ENCODE measurements at places on chromosomes 1 and 21.

- no peak for DNase-seq
Measured at GRCh38 chr1:25834894-25835293, 15.1 kb downstream of the MTFR1L start.

DNA sequence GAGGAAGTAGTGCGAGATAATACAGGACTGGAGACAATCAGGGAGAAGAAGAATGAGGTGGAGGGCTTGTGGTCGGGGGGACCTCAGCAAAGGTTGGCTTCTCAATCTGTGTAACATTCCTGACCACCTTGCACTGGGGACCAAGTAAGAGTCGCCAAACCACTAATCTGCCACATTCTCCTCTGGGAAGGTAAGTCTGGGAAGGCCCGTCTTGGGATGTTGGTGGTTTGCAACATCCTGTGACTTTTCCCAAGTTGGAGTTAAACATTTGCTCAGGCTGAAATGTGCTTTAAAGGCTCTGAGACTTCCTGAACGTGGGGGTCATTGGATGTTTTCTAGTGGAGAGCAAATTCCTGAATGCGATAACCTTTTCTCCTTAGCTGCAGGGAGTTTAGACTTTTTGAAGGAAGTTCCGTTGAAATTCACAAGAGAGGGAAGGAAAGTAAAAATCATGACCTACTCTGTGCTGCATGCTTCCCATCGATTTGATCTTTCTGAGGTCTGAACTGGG, 325.9 kb downstream of the RPS6KC1 start:
- DNase-seq: no peak

DNA sequence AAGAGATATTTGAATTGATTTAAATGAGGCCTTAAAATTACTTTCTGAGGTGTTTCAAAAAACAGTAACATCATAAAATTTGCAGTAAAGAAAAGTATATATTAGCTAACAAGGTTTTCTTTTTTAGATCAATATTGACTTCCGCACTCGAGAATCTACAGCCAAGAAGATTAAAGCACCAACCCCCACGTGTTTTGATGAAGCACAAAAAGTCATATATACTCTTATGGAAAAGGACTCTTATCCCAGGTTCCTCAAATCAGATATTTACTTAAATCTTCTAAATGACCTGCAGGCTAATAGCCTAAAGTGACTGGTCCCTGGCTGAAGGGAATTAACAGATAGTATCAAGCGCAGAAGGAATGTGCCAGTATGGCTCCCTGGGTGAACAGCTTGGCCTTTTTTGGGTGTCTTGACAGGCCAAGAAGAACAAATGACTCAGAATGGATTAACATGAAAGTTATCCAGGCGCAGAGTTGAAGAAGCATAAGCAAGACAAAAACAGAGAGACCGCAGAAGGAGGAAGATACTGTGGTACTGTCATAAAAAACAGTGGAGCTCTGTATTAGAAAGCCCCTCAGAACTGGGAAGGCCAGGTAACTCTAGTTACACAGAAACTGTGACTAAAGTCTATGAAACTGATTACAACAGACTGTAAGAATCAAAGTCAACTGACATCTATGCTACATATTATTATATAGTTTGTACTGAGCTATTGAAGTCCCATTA, 3.6 kb downstream of the RGS1 start:
- no peak for DNase-seq

DNA sequence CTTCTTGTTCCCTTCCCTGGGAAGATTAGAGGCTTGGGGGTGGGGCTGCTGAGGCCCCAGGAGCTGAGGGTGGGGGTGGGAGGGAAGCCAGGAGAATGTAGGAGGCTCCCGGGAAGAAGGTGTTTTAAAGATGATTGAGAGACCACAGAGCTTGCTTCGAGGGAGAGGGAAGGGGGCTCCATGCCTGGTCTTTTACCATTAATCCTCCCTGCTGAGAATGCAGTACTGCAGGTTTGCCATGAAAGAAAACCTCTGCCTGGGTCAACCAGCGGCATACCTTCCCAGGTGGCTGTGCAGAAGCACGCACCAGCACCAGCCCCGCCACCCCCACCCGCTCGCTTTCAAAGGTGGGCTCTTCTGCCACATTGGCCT, 15.4 kb downstream of the ABCA4 start:
- no peak for DNase-seq

- DNase-seq: no peak
Measured at GRCh38 chr1:45410850-45411509, 70.7 kb upstream of the MUTYH start.
